ENCODE measurements at places on chromosomes 7 and 10.

DNA sequence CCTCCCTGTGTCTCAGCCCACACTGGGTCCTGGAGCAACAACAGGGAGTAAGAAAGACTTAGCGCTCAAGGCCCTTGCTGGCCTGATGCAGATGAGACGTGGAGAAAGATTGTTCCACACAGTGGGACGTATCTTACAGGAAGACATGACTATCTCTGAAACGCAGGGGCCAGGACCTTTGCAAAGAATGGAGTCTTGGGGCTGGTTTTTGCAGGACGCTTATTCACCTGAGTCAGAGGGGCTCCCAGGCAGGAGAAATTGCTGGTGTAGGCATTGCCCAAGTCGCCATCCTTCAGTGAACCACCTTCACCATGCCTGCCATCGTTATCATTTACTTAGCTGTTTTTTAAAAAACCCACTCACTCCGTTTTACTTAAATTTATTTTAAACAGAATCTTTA lies 11.8 kb upstream of the GDF10 start:
- DNase-seq, result no peak

GRCh38 chr10:95337423-95338160 lies 46.8 kb upstream of the PDLIM1 start:
- no peak for DNase-seq

- DNase-seq, result no peak
These were observed 226.4 kb downstream of the MAGI2 start for GRCh38 chr7:79227044-79227443.

GRCh38 chr7:141150465-141150864 lies 76.6 kb downstream of the TMEM178B start:
- DNase-seq, result no peak

GRCh38 chr10:97600616-97601015 lies 11.1 kb downstream of the C10orf62 start:
- DNase-seq, result no peak

- DNase-seq, result peak; percentile 74
These were observed 6.7 kb upstream of the PAXIP1 start for GRCh38 chr7:155009570-155010157.

- DNase-seq, result no peak
These were observed 63.4 kb downstream of the CSGALNACT2 start for GRCh38 chr10:43201545-43202131.

DNA sequence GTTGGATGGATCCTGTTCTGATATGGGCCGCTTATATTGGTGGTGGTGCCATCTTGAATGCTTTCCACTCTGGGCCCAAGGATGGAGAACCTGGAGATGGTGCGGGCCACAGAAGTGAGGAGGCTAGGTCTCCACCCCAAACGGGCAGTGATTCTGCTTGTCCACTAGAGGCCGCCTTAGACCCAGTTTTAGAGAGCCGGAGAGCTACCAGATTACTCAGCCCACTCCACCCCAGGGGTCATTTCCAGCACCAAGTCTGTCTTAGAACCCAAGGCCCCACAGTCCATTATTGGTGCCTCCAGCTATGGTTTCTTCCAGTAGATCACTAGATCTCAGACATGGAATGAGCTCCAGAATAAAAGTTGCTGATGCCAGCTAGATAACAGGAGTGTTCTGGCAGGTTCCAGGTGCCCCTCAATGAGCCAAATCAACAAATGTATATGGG lies 11.8 kb upstream of the CAMK2G start:
- peak; percentile 67 for DNase-seq

- DNase-seq, result no peak
These were observed 118.4 kb upstream of the TCERG1L start for GRCh38 chr10:131429942-131430341.

DNA sequence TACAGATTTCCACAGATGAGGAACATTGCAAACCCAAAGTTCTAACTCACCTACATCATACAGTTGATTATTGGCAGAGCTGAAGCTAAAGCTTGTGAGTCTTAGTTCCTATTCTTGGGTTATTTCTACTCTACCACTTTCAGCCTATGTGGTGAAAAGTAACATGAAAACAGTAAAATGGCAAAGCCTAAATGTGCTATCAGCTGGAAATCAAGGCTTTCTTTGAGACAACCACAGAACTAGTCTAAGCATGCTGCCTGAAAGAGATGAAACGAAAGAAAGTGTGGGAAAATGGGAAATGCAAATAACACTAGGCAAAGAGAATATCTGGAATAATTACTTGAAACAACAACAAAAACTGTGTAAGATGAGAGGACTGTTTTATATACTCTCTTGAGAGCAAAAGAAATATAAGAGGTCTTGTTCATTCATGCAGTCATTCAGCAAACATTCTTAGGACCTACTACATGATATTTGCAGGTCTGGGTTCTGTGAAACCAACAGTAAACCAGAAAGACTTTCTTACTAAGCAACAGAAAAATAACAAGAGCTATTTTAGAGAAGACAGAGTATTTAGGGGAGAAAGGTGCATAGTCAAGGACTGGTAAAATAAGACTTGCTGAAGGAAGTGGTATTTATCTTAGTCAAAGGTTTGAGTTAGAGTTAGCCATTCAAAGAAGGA lies 437.1 kb downstream of the HTR7 start:
- no peak for DNase-seq

DNA sequence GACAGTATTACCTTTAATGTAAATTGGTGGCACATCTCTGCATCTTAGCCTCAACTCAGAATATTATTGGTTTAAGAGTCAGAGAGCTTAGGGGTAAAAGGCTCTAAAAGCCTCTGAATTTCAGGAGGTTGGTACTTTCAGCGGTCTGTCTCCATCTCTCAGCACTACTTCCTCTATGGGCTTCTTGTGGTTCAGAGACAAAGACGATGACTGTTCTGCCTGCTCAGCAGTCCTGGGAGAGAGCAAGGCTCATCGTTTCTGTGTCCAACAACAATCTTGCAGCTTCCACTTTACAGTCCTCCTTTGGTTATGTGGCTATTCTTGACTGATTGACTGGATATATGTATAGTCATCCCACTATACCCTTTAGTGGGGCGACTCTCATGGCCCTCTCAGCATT lies 394.7 kb downstream of the AUTS2 start:
- no peak for DNase-seq

DNA sequence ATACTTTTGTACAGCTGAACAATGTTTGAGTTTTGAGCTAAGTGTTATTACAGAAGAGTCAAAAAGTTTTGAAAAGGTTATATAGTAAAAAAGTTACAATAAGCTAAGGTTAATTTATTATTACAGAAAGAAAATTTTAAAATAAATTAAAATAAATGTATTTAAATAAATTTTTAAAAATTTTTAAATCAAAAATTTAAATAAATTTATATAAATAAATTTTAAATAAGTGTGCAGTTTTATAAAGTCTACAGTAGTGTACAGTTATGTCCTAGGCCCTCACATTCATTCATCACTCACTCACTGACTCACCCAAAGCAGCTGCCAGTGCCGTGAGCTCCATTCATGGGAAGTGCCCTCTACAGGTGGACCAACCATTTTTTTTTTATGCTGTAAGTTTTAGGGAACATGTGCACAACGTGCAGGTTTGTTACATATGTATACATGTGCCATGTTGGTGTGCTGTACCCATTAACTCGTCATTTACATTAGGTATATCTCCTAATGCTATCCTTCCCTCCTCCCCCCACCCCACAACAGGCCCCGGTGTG lies 462.9 kb upstream of the ZMIZ1 start:
- peak; percentile 0 for DNase-seq

DNA sequence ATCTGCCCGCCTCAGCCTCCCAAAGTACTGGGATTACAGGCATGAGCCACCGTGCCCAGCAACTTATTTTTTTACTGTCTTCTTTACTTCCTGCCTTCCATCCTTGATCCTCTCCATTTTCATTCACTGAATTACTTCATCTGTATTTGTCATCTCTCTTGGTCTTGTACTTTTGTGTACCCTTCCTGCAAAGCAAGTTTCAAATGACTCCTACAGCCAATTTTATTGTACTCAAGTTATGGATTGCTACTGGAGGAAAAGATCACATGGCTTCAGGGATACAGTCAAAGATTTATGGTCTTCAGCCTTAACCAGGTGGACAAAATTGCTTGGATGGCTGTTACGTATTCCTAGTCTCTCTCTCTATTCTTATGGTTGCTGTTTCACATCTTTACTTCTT lies 22.6 kb downstream of the SEPTIN7 start:
- DNase-seq, result no peak

- DNase-seq, result no peak
These were observed 303.4 kb downstream of the RPS24 start for GRCh38 chr10:78337016-78337415.

DNA sequence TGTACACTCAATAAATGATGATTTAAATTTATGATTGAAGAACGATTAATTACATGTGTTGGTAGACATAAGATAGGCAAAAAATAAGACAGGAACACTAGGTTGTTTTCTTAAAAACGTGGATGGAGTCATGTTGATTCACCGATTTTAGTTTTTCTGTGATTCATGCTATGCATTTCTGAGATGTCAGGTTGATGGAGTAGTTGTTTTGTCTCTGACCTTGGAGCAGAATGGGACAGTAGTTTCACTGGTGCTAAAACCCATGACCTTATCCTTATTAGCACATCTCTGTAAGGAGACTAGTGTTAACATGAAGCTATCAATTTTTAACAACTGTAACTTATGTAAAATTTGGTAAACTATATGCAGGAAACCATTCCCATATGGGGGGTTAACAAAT lies 611.6 kb upstream of the FZD8 start:
- DNase-seq, result no peak

DNA sequence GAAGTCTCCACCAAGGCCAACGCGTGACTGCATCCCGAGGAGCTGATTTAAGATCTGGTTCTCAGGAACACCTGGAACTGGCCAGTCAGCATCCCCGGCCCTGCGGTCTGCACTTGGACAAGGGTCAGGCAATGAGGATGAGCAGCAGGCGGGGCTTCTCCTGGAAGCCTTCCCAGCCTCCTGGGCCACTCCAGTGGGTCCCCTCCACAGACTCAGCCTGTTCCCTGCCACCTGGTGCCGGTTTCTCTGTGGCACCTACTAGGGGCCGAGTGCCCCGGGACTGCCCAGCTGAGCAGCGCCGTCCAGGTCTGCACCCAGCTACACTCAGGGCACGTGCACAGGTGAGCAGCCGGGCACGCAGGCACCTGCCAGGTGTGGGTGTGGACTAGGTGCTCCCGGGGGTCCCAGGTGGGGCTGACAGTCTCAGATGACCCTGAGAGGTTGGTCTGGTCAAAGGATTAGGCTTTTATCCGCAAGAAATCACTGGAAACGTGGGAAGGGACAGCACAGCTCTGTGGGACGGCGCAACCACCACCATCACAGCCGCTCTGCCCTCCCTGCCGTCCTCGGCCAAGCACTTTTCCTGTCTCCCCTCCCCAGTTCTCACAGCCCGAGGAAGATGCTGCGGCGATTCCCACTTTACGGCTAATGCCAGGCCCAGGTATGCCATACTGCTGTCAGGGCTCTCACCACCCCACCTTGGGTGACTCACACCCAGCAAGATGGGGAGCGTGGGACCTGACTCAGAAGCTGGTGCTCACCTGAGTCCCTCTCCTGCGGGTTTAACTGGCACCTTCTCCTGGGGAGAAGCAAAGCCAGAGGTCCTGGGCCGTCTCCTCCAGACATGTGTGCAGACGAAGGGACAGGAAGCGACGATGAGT lies 166.0 kb downstream of the RNF216 start:
- no peak for DNase-seq

- DNase-seq, result no peak
These were observed 83.2 kb upstream of the BAIAP2L1 start for GRCh38 chr7:98483964-98484545.

GRCh38 chr10:60944910-60945297 lies 919 bp upstream of the RHOBTB1 start:
- no peak for DNase-seq

- no peak for DNase-seq
These were observed 331.1 kb downstream of the HTR7 start for GRCh38 chr10:90526721-90527120.

DNA sequence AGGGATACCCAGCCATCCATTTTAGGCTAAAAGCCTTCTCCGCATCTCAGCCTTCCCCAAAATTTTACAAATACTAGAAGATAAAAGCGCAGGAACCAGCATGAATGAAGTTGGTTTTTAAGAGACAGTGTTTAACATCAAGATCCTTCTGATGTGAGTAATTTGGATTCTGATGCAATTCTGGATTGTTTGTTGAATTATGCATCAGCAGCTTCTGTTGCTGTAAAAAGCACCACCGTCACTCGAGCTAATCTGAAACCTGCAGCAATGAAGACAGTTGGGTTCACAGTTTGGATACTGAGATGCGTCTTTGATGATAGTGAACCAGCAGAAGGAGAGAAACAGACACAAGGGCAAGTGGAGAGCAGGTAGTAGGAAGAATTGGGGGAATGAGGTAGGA lies 179.2 kb downstream of the PLXNA4 start:
- no peak for DNase-seq

DNA sequence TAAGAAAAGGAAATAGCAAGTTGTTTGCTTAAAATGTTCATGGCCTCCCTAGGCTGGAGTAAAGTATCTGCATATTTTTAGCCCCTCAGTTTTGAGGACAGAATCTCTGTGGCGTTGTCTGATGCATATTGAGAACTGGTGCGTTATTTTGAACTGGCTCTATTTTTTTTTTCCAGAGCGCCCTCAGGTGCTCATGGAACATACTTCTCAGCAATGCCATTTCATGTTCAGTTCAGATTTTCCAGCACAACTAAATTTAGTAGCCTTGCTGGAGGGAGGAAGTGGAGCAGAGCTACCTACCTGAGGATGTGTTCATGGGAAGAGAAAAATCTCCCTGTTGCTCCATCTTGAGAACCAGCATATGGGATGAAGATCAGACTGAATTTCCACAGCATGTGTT lies 870.5 kb downstream of the LRMDA start:
- DNase-seq, result no peak

DNA sequence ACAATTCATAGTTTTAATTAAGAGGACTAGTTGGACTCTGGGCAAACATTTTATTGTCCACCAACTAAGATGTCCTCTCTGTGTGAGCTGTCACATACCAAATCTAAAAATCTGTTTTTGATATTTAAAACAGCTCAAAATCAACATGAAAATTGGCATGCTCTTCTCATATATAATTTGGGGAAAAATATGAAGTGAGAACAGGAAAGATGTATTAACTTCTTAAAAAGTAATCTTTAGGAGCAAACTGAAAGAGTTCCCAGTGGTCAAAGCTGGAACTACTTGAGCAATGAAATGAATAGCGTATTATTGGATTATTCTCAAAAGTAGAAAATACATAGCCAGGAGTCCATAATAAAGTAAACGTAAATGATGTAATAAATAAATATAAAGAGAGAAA lies 147.2 kb downstream of the DYNC1I1 start:
- DNase-seq, result no peak

DNA sequence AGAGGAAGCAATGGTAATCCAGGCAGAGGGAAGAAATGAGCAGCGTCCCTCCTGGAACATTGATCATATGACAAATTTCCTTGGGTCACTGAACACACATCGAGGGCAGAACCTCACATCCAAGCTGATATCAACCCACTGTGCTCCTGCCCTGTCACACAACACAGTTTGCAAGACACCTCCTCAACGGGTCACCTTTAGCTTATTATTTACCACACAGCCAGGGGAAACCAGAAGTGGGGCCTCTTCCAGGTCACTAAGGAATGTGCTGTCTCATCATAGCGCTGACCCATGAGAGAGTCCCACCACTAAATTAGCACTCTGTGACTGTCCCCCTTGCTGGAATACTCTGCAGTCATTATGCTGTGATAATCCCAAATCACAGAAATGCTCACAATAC lies 69.7 kb upstream of the PPP1R3C start:
- DNase-seq, result no peak

- no peak for DNase-seq
These were observed 190.1 kb downstream of the SDHAF3 start for GRCh38 chr7:97307521-97308108.

- peak; percentile 93 for DNase-seq
These were observed 1.0 kb downstream of the CDK6 start for GRCh38 chr7:92835261-92835850.

GRCh38 chr10:70699063-70699658 lies 26.9 kb downstream of the ADAMTS14 start:
- DNase-seq, result no peak
